ENCODE measurements at places on chromosomes 7 and 10.
A peak's percentile ranks its signal among the peaks of the same experiment; 100 is the strongest.

DNA sequence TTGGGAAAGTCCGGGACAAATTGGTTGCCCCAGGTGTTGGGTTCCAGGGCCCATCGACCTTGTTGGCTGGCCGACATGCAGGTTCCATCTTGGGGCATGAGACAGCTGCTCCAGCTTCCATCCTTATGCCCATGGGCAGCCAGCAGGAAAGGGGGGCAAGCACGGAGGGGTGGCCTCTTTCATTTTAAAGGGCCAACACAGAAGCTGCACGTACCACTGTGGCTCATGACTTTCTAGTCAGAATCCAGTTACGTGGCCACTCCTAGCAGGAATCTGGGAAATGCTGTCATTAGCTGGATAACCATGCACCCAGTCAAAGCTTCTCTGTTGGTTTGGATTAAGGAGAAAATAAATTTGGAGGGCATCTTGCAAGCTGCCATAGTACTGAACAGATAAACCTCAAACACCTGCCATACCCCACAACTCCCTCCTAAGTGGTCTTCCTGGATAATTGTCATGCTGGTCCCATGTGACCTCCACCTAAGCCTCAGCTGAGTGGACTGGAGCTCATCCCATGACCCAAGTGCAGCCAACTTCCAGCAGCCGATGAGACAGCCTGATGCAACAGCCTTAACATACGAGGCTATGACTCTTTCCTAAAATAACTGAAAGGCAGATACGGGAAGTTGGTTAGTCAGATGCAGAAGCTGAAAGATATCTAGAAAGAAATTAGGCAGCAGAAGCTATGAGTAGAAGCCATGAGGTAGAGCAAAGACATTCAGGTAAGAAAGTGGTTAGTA is 21.4 kb upstream of the GSDME start:
- DNase-seq = peak; percentile 97

GRCh38 chr7:79506481-79506880 is 53.0 kb upstream of the MAGI2 start:
- peak; percentile 63 for DNase-seq

DNA sequence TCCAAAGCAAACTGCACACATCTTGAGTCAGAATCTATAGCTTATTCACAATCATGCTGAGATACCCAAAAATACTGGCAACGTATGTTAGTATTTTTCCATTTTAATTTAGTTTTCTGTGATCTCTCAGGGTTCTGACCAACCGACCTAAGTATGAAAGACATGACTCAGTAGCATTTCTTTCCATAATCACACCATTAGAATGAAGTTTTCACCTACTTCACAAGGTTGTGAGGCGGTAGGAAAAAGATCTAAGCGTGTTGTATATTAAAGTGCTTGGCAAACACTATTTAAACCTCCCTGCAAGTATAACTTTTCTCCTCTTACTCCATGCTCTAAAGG is 49.1 kb downstream of the PLCE1 start:
- no peak for DNase-seq

GRCh38 chr7:115805458-115805857 is 225.1 kb downstream of the TFEC start:
- DNase-seq = no peak

DNA sequence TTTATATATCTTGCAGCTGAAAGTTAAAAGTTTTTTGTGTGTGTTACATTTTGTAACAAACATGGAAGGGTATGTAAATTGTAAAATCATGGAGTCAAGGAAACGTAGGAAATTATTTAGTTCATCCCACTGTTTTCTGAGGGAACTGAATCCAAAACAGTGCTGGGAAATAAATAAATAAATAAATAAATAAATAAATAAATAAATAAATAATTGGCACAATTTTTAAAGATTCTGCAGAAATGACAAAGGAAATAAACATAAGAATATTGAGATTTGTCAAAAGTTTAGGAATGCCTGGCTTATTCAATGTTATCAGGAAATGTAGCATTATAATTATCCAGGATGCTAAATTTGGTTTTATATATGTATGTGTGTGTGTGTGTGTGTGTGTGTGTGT is 91.4 kb upstream of the AGBL3 start:
- DNase-seq = no peak
